MCF 10A (cell line): ENCODE measurements at places on chromosomes 12 and 14. TPM values are rescaled to one million over a fixed set of nuclear protein-coding genes. Genes with fewer than 3 reads are reported as not detected.

DNA sequence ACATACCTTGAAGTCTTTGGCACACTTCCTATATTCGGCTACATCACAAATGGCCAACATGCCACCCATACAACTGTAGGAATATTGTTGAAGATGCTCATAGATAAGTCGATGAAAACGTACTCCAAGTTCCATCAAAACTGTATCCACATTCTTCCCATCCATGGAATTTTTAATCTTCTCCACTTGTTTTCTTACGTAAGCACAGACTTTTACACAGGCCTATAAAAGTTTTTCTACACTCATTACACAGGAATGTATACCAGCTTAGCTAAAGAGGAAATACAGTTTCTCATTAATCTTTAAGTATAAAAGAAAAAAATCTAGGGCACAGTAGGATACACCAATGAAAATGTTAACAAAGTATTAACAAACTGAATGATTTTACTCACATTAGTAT is 59.1 kb downstream of the EXOC5 start:
- no peaks in the 10 kb centered on the region for H3K27me3 ChIP-seq
- no peak overlapping the region for H3K4me3 ChIP-seq
- no peak overlapping the region for H3K27ac ChIP-seq
- no peak for DNase-seq

- peak overlapping the region; percentile 80 for H3K27ac ChIP-seq
- peaks cover 41% of the 10 kb centered on the region for H3K4me1 ChIP-seq
- DNase-seq, result no peak
- no peaks in the 10 kb centered on the region for H3K27me3 ChIP-seq
Observed at GRCh38 chr12:851343-851742, 98.2 kb downstream of the RAD52 start.

GRCh38 chr12:52496054-52496453 is 3.0 kb upstream of the KRT6A start:
- no peaks in the 10 kb centered on the region for H3K27me3 ChIP-seq
- H3K36me3 ChIP-seq, result peaks cover 24% of the 10 kb centered on the region
- peak overlapping the region; percentile 93 for H3K4me3 ChIP-seq
- peaks cover 68% of the 10 kb centered on the region for H3K4me1 ChIP-seq

DNA sequence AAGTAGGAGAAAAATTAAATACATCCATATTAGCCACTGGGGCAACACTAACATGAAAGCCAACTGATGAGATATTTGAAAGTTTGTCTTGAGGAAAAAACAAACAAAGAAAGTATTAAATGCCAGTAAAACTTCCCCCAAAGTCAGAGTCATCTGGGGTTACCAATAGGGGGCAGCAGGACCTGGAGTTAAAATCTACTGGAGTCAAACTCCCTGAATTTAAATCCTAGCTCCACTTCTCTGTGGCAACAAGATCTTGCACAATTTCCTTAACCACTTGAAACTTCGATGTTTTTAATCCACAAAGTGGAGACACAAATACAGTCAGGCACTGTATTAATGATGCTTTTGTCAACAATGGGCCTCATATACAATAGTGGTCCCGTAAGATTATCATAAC is 14.4 kb downstream of the PLEKHG7 start:
- no peaks in the 10 kb centered on the region for H3K27me3 ChIP-seq
- peak; percentile 75 for DNase-seq
- H3K4me3 ChIP-seq, result no peak overlapping the region
- H3K36me3 ChIP-seq, result no peaks in the 10 kb centered on the region
- no peak overlapping the region for H3K27ac ChIP-seq

- H3K36me3 ChIP-seq, result no peaks in the 10 kb centered on the region
- peaks cover 11% of the 10 kb centered on the region for H3K27me3 ChIP-seq
- peaks cover 5% of the 10 kb centered on the region for H3K4me1 ChIP-seq
- H3K27ac ChIP-seq, result no peak overlapping the region
Observed at GRCh38 chr12:11563785-11564739, 85.4 kb upstream of the ETV6 start.

GRCh38 chr12:47822863-47823262 is 3.2 kb upstream of the HDAC7 start:
- no peak for DNase-seq
- H3K27ac ChIP-seq, result peak overlapping the region; percentile 99
- H3K4me1 ChIP-seq, result peaks cover 67% of the 10 kb centered on the region
- H3K27me3 ChIP-seq, result no peaks in the 10 kb centered on the region
- peak overlapping the region; percentile 31 for H3K4me3 ChIP-seq

DNA sequence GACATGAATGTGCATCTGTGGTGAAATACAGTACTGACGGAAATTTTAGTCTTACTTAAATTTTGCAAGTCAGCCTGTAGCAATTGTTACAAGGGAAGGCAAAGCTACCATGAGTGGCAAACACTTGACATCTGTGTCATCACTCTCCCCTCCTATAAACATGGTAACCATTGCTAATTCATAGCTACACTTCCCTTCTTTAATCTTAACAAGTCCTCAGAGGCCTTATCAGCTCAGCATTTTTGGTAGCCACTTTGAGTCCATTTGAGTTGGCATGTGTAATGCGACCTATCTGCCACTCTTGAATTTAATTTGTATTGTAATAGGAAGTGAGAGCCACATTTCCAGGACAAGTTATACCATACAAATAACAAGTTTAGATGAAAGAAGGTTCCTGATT is 218.1 kb downstream of the RMST start:
- H3K36me3 ChIP-seq, result no peaks in the 10 kb centered on the region
- no peak for DNase-seq
- H3K27me3 ChIP-seq, result peaks cover 45% of the 10 kb centered on the region
- no peak overlapping the region for H3K4me3 ChIP-seq
- peaks cover 6% of the 10 kb centered on the region for H3K4me1 ChIP-seq

DNA sequence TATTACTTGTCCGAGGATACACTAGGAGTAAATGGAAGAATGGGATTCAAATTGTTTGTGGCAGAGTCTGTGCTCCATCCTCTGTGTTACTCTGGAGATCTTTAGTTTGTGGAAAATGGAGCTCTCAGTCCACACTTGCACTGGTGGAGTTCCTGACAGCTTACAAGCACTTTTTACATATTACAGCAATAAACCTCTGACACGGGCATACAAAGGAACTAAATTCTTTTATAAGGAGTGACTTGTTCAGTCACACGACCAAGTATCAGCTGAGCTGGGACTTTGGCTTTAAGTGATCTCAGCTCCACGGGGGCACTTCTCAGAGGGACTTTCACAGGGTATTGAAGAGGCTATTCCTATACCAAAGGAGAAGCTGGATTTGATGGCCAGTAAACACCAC is 417.5 kb downstream of the LRIG3 start:
- H3K27me3 ChIP-seq, result no peaks in the 10 kb centered on the region
- no peak overlapping the region for H3K4me3 ChIP-seq
- H3K4me1 ChIP-seq, result no peaks in the 10 kb centered on the region
- DNase-seq, result no peak
- H3K36me3 ChIP-seq, result no peaks in the 10 kb centered on the region

- peaks cover 42% of the 10 kb centered on the region for H3K36me3 ChIP-seq
- DNase-seq, result no peak
- H3K4me3 ChIP-seq, result no peak overlapping the region
- no peaks in the 10 kb centered on the region for H3K27me3 ChIP-seq
- peaks cover 5% of the 10 kb centered on the region for H3K4me1 ChIP-seq
Observed at GRCh38 chr12:121248622-121249021, 38.7 kb downstream of the P2RX4 start.

DNA sequence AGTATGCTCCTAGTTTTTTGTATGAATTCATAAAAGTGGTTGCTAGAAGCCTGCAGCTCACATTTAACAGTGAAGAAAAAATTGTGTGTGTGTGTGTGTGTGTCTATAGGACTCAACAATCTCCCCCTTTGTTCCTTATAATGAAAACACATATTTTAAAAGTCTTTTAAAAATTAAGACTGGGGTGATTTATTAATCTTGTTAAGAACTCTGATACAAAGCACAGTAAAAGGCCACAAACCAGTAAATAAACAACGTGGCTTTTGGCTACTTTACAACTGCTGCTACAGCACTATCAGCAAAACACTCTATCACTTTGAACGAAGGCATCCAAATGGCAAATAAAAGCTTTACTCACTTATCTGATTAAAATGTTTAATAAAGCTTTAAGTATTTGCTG is 594 bp upstream of the VCPKMT start:
- no peaks in the 10 kb centered on the region for H3K27me3 ChIP-seq
- H3K4me1 ChIP-seq, result no peaks in the 10 kb centered on the region
- DNase-seq, result no peak
- peaks cover 66% of the 10 kb centered on the region for H3K36me3 ChIP-seq

- H3K27me3 ChIP-seq, result no peaks in the 10 kb centered on the region
- no peak for DNase-seq
- no peak overlapping the region for H3K27ac ChIP-seq
- H3K36me3 ChIP-seq, result no peaks in the 10 kb centered on the region
Observed at GRCh38 chr12:14315501-14315900, 50.0 kb upstream of the ATF7IP start.

- DNase-seq, result peak; percentile 79
- peaks cover 12% of the 10 kb centered on the region for H3K4me1 ChIP-seq
- H3K36me3 ChIP-seq, result peaks cover 4% of the 10 kb centered on the region
- peak overlapping the region; percentile 65 for H3K27ac ChIP-seq
- H3K4me3 ChIP-seq, result no peak overlapping the region
- H3K27me3 ChIP-seq, result no peaks in the 10 kb centered on the region
Observed at GRCh38 chr14:74531467-74531866, 37.9 kb downstream of the ISCA2 start.

- no peak overlapping the region for H3K27ac ChIP-seq
- no peak overlapping the region for H3K4me3 ChIP-seq
- DNase-seq, result no peak
- H3K4me1 ChIP-seq, result no peaks in the 10 kb centered on the region
- H3K36me3 ChIP-seq, result peaks cover 62% of the 10 kb centered on the region
Observed at GRCh38 chr14:31003284-31003683, 22.2 kb upstream of the AP4S1 start.

DNA sequence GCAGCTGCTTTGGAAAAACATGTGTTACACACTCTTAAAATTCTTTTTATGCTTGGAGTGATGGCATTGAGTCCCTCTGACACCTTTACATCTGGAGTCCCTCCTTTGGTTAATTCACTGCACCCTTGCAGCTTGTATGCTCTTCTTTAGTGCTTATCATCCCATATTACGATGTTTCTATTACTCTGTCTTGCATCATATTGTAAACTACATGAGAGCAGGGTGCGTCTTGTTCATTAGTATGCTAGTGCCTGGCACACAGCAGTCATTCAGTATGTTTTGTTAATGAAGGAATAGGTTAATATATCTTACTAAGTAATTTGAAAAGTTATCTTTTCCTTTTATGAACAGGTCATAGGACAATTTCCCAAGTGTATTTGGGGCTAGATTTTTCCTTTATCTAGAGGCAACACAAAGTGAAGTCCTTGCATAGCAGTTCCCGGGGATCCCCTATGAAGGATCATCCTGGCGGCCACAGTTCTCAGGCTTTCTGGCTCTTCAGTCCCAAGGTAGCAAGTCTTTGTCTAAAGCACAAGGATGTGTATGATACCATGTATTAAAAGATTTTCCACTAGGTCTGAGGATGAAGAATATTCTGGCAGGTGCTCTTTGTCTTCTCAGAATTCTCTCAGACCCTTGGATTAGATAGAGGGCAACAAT is 363.8 kb downstream of the FUT8 start:
- H3K27ac ChIP-seq, result no peak overlapping the region
- H3K4me3 ChIP-seq, result no peak overlapping the region
- no peak for DNase-seq
- peaks cover 5% of the 10 kb centered on the region for H3K4me1 ChIP-seq
- H3K36me3 ChIP-seq, result no peaks in the 10 kb centered on the region

DNA sequence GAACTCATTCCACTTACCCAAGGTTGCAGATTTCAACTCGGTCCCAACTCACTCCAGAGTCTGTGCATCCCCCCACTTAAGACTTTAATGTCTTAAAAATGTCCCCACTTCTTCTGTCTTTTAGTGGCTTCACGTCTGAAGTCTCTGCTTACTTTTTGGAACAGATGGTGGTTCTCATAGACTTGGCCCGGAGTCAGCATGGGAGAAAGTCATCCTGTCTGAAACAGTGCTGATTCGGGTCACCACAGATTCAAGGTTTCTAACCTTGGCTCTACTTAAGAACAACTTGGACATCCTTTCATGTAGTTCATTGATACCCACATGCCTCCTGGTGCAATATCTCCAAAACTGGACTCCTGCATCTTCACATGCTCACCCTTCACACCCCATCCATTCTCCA is 26.0 kb downstream of the CHST11 start:
- H3K4me1 ChIP-seq, result no peaks in the 10 kb centered on the region
- H3K4me3 ChIP-seq, result no peak overlapping the region
- no peaks in the 10 kb centered on the region for H3K36me3 ChIP-seq
- H3K27me3 ChIP-seq, result no peaks in the 10 kb centered on the region
- DNase-seq, result no peak

- no peak overlapping the region for H3K27ac ChIP-seq
- H3K27me3 ChIP-seq, result no peaks in the 10 kb centered on the region
- no peak for DNase-seq
- H3K36me3 ChIP-seq, result no peaks in the 10 kb centered on the region
- peaks cover 10% of the 10 kb centered on the region for H3K4me1 ChIP-seq
- H3K4me3 ChIP-seq, result no peak overlapping the region
Observed at GRCh38 chr12:126487431-126487980, 1422.3 kb downstream of the AACS start.

DNA sequence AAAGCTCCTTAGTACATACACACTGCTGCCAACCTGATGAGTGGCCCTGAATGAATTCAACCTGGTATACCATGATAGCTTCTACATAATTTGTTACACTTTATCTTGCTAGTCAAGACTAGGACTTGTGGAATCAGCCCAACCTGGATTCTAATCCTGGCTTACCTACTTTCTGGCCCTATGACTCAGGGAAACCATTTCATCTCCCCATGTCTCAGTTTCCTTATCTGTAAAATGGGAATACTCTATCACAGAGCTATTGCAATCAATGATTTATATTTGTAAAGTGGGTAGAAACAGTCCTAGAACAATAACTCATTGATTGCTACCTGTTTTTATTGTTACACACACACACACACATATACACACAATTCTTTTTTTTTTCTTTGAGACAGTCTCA is 6.5 kb upstream of the DUSP6 start:
- peaks cover 22% of the 10 kb centered on the region for H3K4me1 ChIP-seq
- DNase-seq, result no peak
- no peak overlapping the region for H3K27ac ChIP-seq

DNA sequence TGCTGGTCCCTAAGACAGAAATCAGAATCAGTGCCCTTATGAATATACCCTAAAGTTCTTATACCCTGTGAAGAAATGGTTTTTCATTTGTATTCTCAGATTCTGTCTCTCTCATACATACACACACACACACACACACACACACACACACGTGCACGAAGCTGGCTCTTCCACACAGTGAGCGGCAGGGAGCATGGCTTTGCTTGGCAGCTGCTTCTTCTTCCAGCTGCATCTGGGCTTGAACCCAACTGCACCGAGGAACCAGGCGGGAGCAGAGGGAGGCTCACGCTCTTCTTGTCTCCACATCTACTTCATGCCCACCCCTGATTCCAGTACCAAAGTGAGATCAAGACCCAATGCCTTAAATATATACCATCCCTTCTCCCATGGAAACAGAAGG is 19.4 kb downstream of the GRIN2B start:
- DNase-seq, result no peak
- no peak overlapping the region for H3K4me3 ChIP-seq
- H3K27ac ChIP-seq, result no peak overlapping the region
- no peaks in the 10 kb centered on the region for H3K36me3 ChIP-seq
- H3K27me3 ChIP-seq, result peaks cover 25% of the 10 kb centered on the region

- peaks cover 21% of the 10 kb centered on the region for H3K4me1 ChIP-seq
- peak overlapping the region; percentile 92 for H3K27ac ChIP-seq
- H3K36me3 ChIP-seq, result peaks cover 61% of the 10 kb centered on the region
- peak overlapping the region; percentile 68 for H3K4me3 ChIP-seq
Observed at GRCh38 chr12:64459394-64459891, 7.5 kb downstream of the TBK1 start.

The VAMP1 gene
- total RNA-seq, result 2.5 and 2.9 TPM in 2 replicates

The INHBC gene
- not detected in 2 replicates for total RNA-seq
